Stimulated activated CD4-positive, alpha-beta T cell treated with anti-CD3 and anti-CD28 coated beads, Interleukin-1b, Interleukin-23, amount 100 ng/mL, for 24 hours (primary cell): ENCODE measurements at places on chromosomes 4 and X.

DNA sequence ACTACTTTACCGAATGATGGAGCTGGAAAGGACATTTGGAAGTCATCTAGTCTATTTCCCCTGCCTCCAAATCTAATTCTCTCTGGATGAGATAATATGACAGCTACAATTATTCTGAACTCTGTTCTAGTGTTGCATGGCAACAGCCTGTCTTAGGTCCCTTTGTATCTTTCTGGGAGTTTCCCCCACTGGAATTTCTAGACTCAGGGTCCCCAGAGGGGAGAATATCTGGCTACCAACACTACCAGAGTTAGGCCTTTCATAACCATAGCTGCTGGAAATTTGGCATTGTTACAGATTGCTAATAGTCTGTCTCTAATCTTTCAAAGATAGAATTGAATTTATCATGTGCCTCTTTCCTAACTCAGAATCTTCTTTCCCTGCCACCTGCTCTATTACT lies 4.5 kb downstream of the MSN start:
- no peak for DNase-seq

- DNase-seq: no peak
Observed at GRCh38 chrX:67289055-67289499, 254.7 kb upstream of the AR start.

DNA sequence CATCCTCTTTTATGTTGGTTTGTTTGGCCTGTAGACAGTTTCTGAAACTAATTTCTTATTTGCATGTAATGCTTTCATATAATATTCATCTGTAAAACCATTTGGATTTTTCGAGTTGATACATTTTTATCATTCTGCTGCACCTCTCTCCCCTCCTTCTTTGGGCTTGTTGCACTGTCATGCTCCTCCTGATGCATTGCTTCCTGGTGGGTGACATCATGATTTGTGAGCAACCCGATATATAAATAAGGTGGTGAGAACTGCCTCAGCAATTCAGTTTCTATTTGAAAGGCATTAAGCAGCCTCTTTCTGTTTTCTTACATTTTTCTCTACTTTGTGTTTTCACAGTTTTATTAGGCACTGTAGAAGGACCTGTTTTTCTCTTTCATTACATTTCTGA lies 515.7 kb downstream of the RPA4 start:
- DNase-seq: no peak

GRCh38 chr4:178316211-178316610 lies 874.0 kb upstream of the AGA start:
- DNase-seq: no peak

DNA sequence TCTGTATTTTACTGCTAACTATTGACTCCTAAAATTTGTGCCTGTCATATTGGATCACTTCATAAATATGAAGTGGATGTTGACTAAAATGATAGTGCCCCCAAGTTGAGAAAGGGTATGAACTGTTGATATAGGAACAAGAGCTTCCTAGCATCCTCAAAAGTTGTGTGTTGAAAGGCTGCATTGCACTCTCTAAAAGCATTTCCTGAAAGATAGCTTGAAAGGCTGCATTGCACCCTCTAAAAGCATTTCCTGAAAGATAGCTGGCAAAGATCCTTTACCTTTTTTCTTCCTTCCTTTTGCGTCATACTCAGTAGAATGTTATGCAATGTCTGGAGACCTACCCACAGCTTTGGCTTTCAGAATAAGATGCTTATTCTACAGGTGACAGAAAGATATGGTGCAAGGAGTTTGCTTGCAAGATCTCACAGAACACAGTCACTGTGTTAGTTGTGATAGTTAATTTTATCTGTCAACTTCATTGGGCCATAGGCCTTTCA lies 274.6 kb upstream of the GALNTL6 start:
- no peak for DNase-seq
